ENCODE measurements at places on chromosomes 3 and 15.

- no peak for DNase-seq
Observed at GRCh38 chr15:45904019-45904418, 269.2 kb downstream of the SQOR start.

GRCh38 chr15:77085297-77085696 is 14.4 kb upstream of the TSPAN3 start:
- no peak for DNase-seq

DNA sequence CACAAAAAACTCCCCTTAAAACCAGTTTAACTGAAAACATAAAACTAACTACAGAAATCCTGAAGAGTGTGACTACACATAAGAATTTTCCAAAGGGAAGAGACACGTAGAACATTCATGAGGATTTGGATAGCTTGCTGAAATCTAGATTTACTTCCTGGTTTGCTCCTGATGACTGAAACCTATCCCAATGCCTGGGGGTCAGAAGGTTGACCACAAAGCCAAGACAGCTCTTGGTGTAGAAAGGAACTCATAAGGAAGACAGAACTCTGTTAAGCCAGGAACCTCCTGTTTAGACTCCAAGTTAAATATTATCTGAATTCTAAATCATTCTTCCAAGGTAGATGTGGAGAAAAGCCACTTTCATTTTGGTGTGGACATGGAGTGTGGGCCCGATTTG is 92.8 kb downstream of the TFG start:
- DNase-seq = no peak

- DNase-seq = no peak
Observed at GRCh38 chr3:179933914-179934313, 102.8 kb downstream of the PEX5L start.

GRCh38 chr3:31172336-31172735 is 277.9 kb upstream of the GADL1 start:
- no peak for DNase-seq

GRCh38 chr3:70256566-70256965 is 55.9 kb downstream of the MDFIC2 start:
- DNase-seq = no peak

- no peak for DNase-seq
Observed at GRCh38 chr3:173770796-173771573, 373.4 kb downstream of the NLGN1 start.

GRCh38 chr3:187130346-187131066 is 8.8 kb downstream of the RPL39L start:
- no peak for DNase-seq

DNA sequence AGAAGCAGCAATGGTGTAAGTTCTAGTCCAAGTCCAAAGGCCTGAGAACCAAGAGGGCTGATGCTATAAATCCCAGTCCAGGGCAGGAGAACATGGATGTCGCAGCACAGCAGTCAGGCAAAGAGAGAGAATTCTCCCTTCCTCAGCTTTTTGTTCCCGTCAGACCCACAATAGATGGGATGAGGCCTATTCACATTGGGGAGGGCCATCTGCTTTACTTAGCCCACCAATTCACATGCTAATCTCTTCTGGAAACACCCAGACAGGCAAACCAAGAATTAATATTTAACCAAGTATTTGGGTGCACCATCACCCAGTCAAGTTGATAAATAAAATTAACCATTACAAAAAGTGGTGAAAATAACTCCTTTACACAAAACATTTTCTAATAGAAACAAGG is 511.7 kb upstream of the UBE2E2 start:
- DNase-seq = no peak

DNA sequence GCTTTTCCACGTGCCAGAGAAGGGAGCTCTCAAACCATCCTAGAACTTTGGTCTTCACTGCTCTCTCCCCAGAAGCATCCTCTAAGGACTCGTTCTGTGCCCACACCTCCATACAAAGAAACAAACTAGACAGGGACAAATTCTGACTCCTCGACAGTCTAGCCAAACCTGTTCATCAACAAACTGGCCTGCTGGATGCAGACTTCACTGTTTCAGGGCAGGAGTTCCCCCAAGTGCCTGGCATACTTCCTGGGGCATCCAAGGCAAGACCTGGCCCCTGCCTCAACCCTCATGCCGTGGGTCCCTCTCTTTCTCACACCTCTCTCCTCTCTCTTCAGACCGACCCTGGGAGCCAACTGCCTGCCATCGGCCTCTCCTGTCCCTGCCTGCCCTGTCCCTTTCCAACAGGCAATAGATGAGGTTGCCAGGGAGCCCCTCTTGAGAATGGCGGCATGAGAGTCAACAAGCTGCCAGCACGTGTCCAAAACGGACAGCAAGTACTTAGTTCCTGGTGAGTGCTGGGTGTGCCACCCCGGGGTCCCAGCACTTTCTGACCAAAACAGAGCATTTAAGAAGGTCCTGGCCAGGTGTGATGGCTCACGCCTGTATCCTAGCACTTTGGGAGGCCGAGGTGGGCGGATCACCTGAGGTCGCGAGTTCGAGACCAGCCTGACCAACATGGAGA is 79.1 kb upstream of the HES1 start:
- DNase-seq = no peak
